HFFc6 (cell line): ENCODE measurements at places on chromosomes 7 and 10. TPM values are rescaled to one million over a fixed set of nuclear protein-coding genes. Genes with fewer than 3 reads are reported as not detected.

DNA sequence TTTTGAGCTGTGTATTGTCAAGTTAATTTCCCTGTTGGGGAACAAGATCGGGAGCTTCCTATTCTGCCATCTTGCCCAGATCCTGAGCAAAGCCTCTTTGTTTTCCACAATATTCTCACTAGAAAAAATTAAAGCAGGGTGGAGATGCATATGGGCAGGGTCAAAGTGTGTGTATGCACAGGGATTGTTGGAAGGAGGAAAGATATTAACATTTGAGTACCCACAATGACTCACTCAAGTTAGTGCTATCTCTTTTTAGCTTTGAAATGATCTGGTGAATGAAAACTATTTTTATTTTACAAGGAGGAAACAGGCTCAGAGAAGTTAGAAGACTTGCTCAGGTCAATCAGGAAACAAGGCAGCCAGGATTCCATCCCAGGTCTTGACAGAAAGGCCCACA is 6.7 kb upstream of the BTBD16 start:
- DNase-seq: peak; percentile 33

- no peak for DNase-seq
Observed at GRCh38 chr7:17408904-17409290, 110.4 kb downstream of the AHR start.

DNA sequence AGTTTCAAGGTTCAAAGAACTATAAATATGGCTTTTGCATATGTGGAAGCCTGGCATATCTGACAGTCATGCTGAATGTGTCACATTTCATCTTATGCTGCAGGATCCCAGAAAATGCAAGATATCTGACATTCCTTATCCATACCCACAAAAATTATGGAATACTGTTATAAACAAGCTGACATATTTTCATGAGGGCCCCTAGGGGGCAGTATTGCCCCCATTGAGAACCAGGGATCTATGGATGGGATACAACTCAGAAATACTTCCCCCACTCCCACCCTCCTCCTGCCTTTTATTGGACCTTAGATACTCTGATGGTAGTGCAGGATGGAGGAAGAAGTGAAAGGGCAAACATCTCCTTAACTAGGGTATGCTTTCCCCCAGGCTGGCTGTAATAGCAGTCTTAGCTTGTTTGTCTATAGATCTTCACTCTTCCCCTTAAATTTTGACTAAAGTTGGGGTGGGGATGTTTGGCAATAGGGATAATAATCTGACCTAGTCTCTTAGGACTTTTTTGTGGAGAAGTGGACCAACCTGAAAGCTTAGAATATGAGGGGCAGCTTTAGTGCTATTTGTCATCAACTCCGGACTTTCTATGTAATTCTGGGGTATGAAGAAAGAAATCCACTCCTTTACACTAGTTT is 3.5 kb upstream of the GNGT1 start:
- no peak for DNase-seq

The SEPTIN7 gene
- total RNA-seq: 254 to 320 TPM (median 301 TPM) in 3 replicates

The GPR26 gene
- not detected in 3 replicates for total RNA-seq

The AGMO gene
- 0.07 TPM in 1 of 3 replicates, not detected in the others for total RNA-seq

DNA sequence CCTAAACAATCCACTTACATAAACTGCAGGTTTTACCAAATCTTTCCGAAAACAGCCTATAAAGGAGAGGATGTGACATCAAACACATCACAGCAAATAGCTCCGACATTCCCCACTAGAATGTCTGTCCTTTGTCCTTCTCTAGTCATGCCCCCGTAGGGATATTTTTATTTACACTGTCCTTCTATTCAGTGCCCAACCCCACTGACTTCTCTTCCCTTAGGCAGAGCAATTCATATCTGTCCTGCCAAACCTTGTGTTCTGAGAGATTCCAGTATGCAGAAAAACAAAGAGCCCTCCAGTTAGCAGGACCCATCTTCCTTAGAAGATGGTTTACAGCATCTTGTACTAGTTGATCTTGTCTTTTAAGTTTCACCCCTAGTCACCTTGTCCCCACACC is 5.4 kb upstream of the GLI3 start:
- DNase-seq: no peak

DNA sequence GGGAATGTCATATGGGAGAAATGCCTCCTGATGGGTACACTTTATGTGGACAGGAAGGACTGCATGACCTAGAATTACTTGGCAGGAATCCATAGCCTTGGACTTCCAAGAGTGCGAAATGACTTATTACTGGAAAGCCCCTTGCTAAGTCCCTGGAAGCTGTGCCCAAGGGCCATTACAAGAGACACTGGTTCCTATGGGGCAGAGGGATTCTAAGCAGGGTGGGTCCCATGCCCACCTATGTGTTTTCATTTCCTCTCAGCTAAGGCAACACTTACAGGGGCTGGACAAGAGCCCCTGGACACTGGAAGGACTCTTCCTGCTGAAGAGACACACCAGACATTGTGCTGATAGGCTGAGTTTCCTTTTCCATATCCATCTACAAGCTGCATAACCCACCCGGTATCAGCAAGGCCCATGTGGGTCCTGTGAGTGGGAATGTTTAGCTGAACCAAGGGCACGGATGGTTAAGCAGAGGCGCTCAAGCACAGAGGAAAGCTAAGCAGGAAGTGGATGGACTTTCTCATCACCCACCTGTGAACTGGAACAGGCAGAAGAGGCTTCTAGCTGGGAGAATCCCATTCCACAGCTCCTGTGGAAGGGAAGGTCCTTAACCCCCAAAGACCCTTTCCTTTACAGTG is 56.2 kb downstream of the XPNPEP1 start:
- DNase-seq: no peak

DNA sequence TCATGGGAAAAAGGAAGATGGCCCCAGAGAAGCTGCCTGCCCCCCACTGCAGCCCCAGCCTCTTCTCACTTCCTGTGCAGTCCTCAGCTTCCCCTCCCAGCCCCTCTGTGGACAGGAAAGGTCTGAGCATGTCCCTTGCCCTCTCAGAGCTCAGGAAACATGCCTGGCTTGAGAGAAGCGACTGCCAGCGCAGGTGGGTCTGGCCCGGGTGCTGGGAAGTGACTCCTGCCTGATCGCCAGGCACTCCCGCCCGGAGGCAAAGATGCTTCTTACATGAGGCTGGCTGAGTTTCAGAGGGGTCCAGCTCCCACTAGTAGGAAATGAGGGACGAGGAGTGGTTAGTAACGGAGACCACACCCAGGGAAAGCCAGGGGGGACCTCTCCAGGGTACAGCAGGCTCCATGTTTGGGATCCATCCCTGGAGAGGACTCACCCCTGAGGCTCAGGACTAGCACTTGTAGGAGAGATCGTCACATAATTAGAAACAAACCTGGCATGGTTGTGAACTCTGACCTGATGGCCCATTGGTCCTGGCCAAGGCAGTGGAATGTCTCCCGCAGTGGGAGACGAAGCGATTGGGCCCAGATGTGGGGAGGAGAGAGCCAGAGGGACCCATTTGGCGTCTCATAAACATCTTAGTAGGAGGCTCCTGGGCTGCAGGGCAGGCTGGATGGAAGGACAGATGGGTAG is 12.3 kb downstream of the ELN start:
- DNase-seq: no peak

- no peak for DNase-seq
Observed at GRCh38 chr10:29635711-29636144, 957 bp upstream of the SVIL start.

DNA sequence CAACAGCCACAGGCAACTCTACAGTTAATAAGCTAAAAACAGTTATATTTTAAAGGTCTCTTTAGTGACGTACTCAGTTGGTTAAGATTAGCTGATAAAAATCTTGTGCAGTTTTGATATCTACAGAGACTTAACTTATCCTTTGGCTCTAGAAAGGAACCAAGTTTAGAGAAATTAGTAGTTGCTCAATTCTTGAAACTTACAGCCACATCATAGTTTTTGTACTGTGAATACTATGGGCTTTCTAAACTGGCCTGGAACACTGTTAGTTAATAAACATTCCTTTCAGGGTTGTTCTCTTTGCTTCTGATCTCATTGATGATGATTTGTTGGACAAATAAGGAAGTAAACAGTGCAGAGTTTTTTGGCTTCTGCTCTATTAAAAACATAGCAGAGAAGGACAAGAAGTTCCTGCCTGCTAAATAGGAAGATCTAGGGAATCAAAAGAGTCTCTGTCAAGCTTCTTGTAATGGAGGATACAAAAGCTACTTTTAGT is 73.1 kb downstream of the MKLN1 start:
- peak; percentile 7 for DNase-seq

DNA sequence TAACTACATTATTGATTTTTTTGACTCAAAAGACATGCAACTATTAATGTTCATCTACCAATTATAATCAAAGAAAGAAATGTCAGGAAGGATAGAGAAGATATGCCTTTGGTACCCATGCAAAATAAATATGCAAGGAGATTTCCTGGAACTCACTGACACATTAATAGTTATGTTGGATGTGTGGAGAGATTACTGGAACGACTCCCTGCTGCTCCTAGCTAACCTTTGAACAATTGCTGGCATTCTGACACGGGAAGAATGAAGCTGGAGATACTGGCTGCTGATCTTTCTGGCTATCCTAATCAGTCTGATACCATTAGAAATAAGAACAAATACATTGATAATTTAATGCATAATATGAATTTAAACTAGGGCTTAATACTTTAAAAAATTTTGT is 507.9 kb upstream of the NRG3 start:
- DNase-seq: no peak

GRCh38 chr10:121556455-121556854 is 41.8 kb downstream of the FGFR2 start:
- no peak for DNase-seq

DNA sequence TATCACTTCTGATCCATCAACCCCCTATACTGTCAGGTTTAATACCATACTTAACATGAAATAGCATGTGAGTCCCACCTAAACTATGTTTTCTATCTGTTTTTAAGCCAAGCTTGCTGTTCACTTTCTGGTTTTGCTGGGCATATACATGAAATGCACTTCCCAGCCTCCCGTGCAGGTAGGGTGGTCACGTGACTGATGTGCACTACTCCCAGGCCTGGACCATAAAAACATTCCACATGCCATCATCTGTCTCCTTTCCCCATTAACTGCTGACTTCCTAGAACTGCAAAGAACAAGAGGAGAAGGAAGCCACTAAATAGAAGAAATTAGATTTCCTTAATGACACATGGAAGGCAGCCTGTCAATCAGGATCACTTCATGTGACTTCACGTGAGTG is 40.1 kb upstream of the CALD1 start:
- no peak for DNase-seq

DNA sequence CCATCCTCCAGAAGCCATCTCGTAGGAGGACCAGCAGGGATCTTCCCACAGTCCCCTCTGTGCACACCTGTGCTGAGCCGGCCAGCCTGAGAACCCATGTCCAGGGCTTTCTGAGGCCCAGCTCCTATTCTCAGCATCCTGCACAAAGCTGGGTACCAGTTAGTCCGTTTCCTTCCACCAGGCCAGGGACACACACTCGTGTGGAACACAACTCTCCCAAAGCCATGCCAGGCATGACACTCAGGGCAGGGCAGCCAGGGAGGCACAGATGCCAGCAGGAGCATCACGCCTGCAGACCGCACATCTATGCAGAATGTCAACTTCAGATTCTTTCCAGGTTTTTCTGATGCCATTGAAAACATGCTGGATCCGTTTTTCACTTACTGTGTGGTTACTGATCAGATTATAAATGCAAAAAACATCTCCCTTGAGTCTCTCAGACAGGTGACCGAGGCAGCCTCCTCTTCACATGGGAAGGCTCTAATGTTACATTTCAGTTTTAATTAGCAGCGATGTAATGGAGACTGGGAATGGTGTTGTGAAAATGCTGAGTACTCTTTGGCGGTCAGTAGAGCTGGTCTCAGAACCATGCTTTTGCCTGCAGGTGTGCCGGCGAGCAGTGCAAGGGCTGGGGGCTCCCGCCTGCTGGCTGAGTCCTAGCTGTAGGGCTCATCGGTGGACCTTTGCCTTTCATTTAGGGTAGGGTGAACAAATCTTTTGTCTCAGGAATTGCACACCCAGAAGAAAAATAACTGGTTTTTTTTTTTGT is 3.3 kb upstream of the SUN1 start:
- no peak for DNase-seq

DNA sequence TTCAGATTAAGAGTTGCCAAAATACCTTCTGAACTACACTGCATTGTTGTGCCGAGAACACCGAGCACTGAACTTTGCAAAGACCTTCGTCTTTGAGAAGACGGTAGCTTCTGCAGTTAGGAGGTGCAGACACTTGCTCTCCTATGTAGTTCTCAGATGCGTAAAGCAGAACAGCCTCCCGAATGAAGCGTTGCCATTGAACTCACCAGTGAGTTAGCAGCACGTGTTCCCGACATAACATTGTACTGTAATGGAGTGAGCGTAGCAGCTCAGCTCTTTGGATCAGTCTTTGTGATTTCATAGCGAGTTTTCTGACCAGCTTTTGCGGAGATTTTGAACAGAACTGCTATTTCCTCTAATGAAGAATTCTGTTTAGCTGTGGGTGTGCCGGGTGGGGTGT is 45.0 kb downstream of the DAGLB start:
- DNase-seq: no peak

DNA sequence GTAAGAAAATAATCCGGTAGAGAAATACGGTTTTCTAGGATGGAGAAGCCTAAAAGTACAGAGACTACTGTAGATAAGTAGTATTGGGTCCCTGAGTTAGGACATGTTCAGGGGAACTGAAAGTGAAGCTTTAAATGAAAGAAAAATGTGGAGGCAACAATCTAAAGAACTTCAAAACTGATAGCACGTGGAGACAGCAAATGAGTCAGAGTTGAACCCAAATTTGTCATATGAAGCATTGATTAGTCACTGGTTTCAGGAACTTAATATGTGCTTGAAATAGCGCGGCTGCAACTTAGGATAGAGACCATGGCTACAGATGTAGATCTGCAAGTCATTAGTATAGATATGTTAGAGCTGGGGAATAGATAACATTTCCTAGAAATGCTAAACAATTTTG is 1138.6 kb upstream of the SORCS1 start:
- DNase-seq: peak; percentile 1

The CLCN1 gene
- not detected in 3 replicates for total RNA-seq

GRCh38 chr7:155733582-155734444 is 78.5 kb downstream of the SHH start:
- no peak for DNase-seq

The CPA2 gene
- not detected in 3 replicates for total RNA-seq

DNA sequence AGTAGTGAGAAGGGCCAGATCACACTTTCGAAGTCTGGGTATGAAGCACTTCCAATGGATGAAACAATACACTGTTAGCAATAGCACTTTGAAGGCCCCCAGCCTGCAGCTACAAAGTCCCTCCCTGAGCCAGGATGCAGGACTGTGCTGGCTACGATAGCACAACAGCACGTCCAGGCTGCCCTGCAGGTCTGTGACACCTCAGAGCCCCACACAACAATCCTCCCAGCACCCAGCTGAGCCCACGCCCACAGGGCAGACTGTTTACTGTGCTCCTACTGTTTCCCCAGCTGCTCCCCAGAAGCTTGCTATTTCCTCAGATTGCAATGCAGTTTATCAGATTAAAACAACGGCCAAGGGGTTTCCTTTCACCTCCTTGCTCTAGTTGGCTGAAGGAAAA is 71.4 kb downstream of the HTR5A start:
- no peak for DNase-seq

The LIPM gene
- total RNA-seq: not detected in 2 replicates

DNA sequence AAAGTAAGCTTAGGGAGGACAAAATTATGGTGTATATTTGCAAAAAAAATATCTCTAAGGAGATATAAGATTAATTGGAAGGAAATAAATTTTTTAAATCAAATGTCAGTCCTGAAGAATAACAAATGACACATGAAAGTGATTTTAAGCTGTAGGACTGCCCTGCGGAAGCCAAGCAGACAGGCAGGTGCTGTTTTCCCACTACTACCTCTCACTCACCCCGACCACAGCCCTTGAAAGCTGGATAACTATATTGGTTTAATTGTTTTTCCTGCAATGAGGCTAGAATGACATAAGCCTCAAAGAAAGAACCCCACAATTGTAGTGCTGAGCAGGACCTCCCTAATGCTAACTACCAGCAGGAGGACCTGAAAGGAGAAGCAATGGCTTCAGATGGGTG is 68.6 kb upstream of the VIPR2 start:
- no peak for DNase-seq
